ENCODE measurements at places on chromosomes 2 and 18.

- DNase-seq: no peak
Measured at GRCh38 chr18:13481820-13482617, 244.3 kb downstream of the FAM210A start.

DNA sequence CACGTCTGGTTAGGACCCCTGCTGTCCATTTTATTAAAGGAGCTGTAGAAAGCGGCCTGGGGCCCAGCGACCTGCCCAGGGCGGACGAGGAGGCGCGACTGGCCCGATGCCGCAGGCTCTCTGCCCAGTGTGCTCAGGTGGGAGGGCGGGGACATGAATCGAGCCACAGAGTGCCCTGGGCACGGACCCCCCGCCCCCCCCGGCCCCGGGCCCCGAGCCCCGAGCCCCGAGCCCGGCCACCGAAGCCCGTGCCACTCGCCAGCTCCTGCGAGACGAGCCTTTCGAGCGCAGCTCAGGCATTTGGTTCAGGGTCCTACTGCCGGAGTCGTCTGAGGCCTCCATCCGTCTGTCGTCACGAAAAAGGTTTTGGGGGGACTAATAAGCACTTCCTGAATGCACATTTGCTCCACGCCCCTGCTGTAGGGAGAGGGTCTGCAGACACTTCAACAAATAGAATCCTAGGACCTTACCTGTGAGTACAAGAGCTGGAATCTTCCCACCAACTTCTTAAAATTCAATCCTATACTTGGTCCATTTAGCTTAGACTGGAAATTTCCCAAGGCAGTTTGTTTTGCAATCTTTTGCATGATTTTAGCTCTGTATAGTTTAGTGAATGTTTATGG lies 602 bp upstream of the ADAM17 start:
- no peak for DNase-seq

DNA sequence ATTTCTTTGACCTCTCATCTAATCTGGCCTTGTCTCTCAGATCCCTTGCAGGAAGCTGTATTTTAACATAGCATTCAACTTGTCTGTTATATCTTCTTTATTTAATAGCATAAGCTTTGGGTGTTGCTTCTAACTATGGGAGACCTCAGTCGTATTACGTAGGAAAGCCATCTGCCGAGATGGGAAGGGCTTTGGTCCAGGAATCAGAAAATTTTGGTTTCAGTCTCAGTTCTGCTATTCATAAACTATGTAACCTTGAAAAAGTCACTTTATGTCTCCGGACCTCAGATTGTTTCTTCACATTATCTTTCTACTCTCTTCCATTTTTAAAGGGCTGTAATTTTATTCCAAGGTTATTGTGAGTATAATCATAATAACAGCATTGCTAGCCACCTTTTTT lies 297.7 kb downstream of the SATB2 start:
- DNase-seq: no peak

DNA sequence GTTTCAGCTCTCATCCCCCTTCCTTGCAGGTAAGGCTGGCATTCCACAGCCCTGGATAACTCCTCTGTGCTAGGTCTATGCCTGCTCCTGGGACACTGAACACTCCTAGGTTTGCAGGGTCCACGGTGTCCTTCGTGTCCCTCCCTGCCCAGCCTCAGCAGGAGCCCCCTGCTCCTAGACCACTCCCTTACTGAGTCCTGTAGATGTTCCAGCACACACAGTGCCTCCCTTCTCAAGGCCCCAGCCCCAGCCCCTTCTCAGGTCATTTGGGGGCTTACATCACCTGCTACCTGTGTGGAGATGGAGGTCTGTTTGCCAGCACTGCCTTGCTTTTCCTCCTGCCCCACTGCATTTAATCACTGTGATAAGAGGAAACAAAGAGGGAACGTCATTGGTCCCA lies 146.4 kb upstream of the TNP1 start:
- no peak for DNase-seq

- DNase-seq: no peak
Measured at GRCh38 chr18:63087421-63088230, 231.9 kb downstream of the BCL2 start.

GRCh38 chr2:88896971-88897370 lies 205.5 kb downstream of the RPIA start:
- no peak for DNase-seq

DNA sequence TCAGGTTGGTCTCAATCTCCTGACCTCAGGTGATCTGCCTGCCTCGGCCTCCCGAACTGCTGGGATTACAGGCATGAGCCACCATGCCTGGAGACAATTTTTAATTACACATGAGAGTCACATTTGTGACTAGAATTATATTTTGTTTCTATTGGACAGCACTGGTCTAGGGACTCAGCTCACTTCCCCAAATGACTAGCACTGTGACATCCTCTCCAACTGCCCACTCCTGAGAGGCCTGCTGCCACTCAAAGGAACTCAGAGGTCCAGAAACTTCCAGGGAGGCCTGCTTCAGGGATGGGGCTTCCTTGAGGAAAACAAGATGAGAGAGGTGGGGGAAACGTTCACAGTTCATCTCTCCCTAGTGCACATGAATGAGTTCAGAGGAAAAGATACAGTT lies 29.5 kb downstream of the TMEM163 start:
- DNase-seq: no peak

- DNase-seq: no peak
Measured at GRCh38 chr2:242048479-242048878, 178.9 kb downstream of the RTP5 start.

DNA sequence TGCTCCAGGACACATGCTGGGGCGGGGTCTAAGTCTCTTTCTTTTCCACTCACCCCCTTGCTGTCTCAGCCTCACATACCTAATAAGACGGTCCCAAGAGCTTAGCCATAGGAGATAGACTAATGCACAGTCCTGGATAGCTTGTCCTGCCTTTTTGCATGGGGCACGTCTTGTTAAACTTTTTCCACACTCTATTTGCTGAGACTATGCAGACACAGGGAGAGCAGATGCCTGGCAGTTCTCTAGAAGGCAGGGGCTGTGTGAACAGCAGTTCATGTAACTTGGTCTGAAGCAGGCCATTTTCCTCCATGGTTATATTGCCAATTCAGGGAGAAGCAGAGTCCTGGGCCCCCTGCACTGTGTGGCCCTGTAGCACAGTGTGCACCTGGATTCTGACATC lies 142.1 kb downstream of the SEPTIN10 start:
- no peak for DNase-seq

DNA sequence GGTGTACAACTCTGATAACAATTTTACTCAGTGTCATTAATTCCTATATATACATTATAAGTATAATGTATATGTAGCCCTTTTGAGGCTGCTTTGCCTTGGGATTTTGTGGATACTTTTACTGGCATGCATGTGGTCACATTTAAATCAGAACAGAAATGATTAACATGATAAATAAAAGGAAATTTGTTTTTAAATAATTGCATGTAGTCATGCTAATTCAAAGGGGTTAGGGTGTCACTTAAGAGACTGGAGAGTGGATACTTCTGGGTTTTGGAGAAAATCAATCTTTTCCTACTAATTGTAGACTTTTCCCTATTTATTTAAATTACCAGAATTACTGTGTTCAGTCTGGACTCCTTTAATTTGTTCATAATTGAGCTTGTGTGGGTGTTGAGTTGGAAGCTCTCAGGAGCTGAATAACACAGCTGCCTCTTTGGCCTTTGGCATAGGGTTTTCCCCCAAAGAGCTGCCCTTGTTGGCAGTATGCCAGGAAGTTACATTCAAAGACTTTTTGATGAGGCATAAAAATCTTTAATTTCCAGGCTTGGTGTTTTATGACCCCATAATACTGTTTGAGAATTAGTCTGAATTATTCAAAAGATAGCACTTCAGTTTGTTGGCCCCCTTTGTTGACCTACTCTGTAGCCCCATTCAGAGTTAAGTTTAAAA lies 484.7 kb upstream of the NRP2 start:
- no peak for DNase-seq

DNA sequence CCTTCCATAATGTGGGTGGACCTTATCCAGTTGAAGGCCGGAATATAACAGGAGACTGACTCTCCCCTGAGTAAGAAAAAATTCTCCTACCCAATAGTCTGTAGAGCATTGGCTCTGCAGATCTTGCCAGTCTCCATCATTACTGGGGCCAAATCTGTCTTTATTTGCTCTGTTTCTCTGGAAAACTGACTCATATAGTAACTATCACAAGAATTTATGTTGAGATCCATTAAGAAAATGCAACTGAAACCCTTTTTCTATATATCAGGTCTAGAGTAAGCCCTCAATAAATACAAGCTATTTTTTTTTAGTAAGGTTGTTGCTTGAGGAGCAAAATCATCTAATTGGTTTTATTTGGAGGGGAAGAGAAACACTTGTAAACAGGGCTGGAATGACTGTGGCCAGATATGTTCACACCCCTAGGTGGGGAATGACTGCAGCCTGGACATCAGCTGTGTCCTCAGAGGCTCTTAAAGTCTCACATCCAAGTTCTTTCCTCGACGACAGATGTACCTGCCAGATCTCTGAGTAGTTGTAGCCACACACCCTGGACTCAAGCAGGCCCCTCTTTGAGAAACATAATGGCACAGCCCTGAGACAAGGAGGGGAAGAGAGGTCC lies 339.7 kb downstream of the TNS1 start:
- no peak for DNase-seq

GRCh38 chr2:228224410-228224809 lies 42.9 kb upstream of the SPHKAP start:
- no peak for DNase-seq

GRCh38 chr2:104043864-104044263 lies 810.1 kb upstream of the POU3F3 start:
- DNase-seq: no peak

DNA sequence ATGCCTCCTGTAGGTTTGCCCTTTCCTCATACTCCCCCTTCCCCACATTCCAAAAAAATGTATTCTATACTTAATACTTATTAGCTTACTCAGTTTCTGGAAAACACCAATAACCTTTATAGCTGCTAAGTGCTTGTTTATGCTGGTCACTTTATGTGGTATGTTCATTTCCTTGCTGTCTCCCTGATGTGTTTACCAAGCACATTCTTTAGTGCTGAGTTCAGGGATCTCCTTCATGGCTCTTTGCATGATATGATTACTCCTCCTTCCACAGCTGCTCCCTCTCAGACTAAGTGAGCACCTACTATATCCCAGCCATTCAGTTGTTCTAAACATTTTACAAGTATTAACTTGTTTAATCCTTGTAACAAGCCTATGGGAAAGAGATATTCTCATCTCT lies 698.3 kb upstream of the FANCL start:
- no peak for DNase-seq

GRCh38 chr2:155708071-155708470 lies 624.5 kb downstream of the NR4A2 start:
- no peak for DNase-seq

GRCh38 chr2:191376981-191377629 lies 131.9 kb downstream of the MYO1B start:
- DNase-seq: no peak

GRCh38 chr2:188850786-188851185 lies 123.4 kb upstream of the COL3A1 start:
- DNase-seq: no peak

GRCh38 chr18:63590966-63591695 lies 4.0 kb downstream of the SERPINB13 start:
- no peak for DNase-seq

DNA sequence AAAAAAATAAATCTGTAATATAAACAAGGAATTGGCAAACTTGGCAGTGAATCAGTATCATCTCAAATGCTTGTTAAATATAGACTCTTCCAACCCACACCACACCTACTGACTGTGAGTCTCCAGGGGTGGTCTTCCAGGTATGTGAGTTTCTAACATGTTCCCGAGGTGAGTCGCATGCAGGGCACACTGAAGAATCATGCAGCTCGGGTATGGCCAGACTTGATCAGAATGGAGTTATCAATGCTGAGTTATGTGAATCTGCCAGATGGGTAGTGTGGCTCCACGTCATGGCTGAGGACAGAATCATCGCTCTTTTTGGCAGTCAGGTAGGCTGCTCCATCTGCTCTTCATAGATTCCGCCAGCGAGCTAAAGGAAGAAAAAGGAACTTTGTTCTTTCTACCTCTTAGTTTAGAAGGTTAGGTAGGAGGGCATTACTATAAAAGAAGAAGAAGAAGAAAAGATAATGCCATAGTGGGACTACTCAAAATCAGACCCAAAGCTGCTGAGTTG lies 1279.7 kb upstream of the ZEB2 start:
- no peak for DNase-seq

GRCh38 chr18:69941183-69941582 lies 6.5 kb downstream of the CD226 start:
- no peak for DNase-seq

DNA sequence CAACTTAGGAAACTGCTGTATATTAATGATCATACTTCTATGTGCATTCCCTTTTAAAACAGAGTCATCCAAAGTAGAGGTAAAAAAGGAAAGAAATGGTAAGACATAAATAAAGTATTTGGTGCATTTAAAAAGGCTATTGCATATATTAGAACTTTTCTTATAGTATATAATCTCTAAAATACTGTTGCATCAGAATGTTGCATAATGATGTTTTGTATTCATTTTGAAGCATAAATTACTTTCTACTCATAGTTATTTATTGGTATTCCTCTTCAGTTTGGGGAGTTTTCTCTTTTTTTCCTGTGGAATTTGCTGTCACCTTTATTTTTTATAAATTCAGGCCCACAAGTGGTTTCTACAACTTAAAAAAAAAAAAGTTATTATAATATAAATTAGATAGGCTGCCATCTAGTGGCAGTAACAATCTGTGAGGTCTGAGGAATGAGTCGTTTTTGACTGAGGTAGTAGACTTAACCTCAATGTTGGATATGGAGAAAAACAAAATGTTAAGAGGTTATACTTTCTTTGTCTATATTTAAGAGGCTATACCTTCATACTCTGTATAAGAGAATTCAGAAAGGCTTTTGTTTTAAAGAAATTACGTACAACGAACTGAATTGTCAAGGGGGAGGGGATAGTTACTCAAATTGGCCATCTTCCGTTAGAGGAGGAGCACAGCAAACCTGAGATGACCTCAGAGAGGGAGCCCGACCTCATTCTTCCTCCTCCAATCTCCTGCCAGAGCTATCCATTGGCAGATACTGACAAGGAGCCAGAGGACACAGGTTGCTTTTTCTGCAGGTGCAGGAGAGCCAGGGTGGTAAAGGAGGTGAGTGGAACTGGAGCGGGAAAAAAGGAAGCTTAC lies 23.8 kb downstream of the ANKAR start:
- DNase-seq: no peak

GRCh38 chr2:196012314-196012713 lies 56.3 kb downstream of the DNAH7 start:
- no peak for DNase-seq

DNA sequence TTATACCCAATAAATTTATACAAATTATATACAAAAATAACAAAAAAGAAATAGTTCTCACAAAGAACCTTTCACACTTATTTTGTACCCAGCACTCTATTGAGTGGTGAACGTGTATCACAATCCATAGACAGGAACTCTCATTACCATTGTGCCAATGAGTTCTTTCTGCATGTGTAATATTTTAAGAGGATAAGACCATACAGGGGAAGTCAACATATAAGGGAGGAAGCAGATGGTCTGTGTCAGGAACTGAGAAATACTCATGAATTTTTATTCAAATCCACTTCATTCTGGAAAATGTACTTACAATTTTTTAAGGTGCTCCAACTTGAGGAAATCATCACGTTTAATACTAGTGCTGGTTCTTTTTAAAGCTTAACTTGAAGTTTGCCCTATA lies 27.1 kb upstream of the ELOA2 start:
- no peak for DNase-seq

- no peak for DNase-seq
Measured at GRCh38 chr18:78418379-78418778, 561.2 kb upstream of the SALL3 start.

- DNase-seq: no peak
Measured at GRCh38 chr2:234355021-234355720, 141.7 kb downstream of the ARL4C start.
